HuH-7 (cell line): ENCODE measurements at places on chromosomes 2 and 18.

- no peak for DNase-seq
Observed at GRCh38 chr18:73261243-73261642, 393.5 kb upstream of the NETO1 start.

DNA sequence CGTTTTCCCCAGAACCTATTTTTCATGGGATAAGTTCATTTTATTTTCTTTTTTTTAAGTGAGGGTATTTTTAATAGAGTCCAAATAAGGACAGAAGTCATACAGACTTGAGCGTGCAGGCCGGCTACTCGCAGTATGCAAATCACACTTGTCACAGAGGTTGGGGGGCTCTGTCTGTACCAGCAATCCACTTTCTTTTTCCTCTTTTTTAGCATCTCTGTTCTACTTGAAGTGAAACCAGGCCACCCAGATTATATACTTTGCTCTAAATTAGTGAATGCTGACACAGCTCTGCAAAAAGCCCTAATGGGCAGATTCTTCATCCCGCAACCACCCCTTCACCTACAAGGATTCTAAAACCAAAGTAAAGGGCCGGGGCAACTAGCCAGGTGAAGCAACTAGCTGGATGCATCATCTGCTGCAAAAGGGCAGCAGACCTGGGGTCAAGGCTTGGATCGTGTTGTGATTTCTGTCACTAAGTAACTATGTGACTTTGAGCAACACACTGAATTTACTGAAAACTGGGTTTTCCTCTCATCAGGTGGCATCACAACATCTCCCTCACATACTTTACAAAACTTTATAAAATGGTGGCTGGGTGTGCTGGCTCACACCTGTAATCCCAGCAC, 18.4 kb downstream of the KDSR start:
- no peak for DNase-seq

DNA sequence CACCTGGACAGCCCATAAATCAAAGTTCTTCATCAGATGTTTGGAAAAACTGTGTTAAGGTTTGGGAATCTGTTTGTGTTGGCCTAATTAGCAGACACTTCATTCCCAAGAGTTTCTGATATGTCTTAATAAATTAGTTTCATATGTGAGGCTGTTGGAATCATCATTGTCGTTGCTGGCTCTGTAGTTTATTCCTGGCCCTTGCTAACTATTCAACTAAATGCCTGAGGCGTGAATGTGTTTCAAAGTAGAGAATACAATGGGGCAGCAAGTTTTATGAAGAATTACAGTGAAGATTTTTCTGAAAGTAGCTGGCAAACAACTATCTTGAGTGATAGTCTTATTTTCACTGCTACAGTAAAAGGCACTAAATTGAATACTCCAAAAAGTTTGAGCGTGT, 141.1 kb downstream of the PARD3B start:
- DNase-seq = no peak

GRCh38 chr18:9353596-9353995, 19.0 kb downstream of the TWSG1 start:
- DNase-seq = no peak
